CD4-positive, alpha-beta T cell treated with Interferon gamma for 1 hour (primary cell): ENCODE measurements at places on chromosomes 3 and 15.

GRCh38 chr3:102053375-102053989 is 204.2 kb downstream of the NFKBIZ start:
- no peak for DNase-seq

GRCh38 chr15:45648521-45649200 is 13.8 kb downstream of the SQOR start:
- no peak for DNase-seq

- no peak for DNase-seq
These were observed 117.4 kb downstream of the ATG7 start for GRCh38 chr3:11389386-11390268.

DNA sequence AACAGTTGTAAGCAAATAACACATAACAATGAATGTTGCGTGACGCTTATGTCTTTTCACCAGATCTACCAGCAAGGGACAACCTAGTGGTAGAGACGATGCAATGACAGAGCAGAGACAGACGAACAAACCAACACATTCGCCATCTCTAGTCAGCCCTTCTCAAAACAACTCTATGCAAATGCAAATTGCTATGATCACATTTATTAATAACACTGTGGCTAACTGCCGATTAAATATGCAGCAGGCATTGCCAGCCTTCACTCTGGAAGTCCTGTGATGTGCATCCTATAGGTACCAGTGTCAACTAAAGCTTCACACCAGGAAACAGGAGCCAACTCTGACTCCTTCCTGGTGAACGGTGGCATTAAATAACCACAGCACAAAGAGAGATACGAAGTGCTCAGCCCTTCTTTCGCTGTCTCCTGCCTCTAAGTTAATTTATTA is 94.2 kb downstream of the FOXP1 start:
- peak; percentile 54 for DNase-seq

GRCh38 chr3:2311022-2311421 is 212.4 kb downstream of the CNTN4 start:
- DNase-seq = no peak

DNA sequence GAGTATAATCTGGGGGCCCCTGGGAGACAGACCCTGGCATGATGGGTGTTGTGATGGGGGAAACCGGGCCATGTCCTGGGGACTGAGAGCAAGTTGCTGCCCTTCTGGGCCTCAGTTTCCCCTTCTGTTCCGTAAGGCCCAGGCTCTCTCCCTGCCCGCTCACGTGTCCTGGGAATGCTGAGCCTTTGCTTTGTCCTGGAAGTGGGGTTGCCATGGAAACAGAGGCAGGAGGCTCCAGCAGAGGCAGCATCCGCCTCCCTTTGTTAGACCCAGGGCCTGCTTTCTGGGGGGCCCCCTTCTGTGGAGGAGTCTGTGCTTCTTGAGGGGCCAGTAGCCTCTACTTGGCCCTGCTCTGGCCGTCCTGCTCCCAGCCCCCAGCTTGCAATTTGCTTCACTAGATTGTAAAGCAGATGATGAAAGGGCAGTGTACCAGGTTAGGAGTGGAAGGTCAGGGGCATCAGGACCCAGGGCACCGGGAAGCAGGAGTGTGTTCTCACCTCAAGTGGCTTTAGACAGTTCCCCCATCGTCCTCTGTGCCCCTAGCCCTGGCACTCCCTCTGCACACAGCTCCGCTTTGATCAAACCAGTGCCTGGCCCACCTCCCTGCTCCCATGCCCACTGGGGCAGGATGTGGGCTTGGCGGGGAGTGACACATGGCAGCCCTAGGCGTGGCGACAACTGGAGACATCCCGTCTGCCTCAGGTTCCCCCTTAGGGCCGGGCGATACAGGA is 105.6 kb downstream of the FBLN2 start:
- DNase-seq = no peak

GRCh38 chr3:151226088-151226563 is 23.1 kb upstream of the GPR171 start:
- DNase-seq = peak; percentile 16

GRCh38 chr3:129708328-129708861 is 101.9 kb upstream of the PLXND1 start:
- no peak for DNase-seq

- no peak for DNase-seq
These were observed 79.5 kb upstream of the ZNF385D start for GRCh38 chr3:21830541-21830940.

GRCh38 chr3:191260431-191261303 is 61.6 kb downstream of the OSTN start:
- DNase-seq = no peak

DNA sequence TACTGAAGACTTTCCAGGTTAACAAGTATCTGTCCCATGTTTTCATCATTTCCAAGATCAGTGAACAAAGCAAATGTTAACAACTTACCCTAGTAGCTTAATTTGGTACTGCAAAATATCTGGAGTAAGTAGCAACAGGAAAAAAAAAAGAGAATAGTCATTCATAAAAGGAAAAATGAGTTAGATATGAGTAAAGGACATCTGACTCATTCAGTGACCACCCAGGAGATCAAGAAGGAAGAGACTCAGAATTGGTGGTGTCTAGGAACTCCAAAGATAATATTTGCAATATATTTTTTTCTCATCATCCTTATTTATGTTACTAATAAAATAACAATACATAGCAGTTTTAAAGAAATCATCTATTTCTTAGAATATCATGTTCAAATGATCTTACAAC is 253.8 kb upstream of the COL8A1 start:
- no peak for DNase-seq

- DNase-seq = no peak
These were observed 144.3 kb downstream of the KCNMB2 start for GRCh38 chr3:178680489-178680888.
